Right kidney (tissue), 9 donors: ENCODE measurements at places on chromosomes 6 and 20.

- no peak for DNase-seq
Observed at GRCh38 chr6:161226009-161226964, 47.6 kb downstream of the AGPAT4 start.

DNA sequence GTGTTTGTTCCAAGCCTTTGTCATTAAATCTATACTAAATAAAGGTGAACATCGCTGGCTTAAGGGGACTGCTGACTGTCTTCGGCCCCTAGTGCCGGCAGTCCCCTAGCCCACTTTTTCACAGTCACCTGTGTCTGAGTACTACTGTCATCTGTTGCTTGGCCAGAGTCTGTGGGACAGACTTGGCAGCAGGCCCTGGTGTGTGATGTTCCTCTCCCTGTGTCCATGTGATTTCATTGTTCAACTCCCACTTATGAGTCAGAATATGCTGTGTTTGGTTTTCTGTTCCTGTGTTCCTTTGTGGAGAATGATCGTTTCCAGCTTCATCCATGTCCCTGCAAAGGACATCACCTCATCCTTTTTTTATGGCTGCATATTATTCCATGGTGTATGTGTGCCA, 133.4 kb downstream of the HAO1 start:
- no peak for DNase-seq

- DNase-seq: no peak
Observed at GRCh38 chr6:4297348-4297747, 162.0 kb upstream of the ECI2 start.

- DNase-seq: no peak
Observed at GRCh38 chr6:66555082-66555481, 848.1 kb upstream of the EYS start.

DNA sequence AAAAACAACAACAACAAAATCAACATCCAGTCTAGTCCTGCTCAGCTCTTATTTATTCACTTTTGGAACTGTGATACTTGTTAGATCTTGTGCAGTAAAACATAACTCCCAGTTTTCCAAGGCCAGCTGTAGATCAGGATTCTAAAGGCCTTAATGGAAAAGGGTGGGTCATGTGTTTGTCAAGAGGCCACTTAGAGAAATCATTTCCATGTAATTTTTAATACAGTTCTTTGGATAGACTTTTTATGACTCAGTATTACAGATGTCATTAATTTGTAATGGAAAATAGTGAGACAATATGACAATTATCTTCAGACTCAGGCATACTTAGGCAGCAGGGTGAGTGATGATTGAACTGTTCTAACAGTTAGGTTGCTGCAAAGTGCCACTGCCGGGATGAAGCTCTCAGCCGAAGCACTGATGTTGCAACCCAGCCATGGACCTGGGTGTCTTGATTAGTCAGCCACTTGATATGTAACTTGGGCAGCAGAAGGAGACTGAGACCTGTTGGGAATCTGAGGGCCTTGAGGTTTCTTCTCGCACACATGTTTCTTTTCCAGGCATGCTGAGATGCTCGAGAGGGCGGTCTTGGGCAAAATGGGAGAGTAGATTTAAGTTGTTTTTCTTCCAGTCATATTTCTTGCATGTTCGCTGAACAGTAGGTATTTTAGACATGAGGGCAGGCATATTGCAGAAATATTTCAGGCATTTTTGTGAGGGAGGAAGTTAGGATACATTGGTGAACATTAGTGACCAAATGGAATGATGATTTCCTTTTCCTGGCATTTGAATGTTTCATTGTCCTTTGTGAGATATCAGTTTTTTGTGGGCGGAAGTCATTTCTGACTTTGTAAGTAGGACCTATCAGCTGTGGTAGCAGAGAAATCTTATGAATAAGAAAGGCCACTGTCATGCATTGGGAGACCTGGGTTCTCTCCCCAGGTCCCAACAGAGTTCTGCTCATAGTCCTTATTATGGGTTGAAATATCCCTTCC, 52.3 kb downstream of the SLX4IP start:
- no peak for DNase-seq

GRCh38 chr6:3176562-3177355, 19.4 kb upstream of the TUBB2A start:
- no peak for DNase-seq

DNA sequence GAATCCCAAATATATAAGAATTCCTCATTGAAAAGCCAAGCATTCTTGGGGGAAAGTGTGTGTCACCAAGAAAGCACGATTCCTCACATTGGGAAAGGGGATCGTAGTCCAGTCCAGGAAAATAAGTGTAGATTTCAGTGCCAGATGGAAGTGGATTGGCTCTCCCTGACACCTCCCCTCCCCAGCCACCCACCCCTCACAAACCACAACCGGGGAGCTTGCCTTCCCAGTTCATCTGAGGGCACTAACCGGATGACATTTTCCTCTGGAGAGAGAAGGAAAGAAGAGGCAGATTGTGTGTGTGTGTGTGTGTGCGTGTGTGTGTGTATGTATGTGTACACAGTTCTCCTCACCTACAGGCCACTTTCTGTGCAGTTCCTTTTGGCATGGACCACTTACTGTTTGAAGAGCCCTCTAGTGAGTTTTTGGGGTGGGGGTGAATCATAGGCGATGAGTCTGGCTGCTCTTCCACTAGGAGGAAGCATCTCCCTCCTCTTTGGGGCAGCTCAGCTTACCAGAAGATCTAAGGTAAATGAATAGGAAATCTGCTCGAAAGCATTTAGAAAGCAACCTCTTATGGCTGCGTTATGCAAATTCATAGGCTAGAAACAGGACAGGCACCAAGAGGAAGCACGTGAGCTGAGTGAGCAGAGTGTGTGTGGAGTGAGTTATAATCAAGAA, 20.8 kb downstream of the DAAM2 start:
- peak; percentile 37 for DNase-seq

- DNase-seq: no peak
Observed at GRCh38 chr6:4664117-4664626, 112.0 kb upstream of the CDYL start.

GRCh38 chr20:34883809-34884208, 7.4 kb downstream of the ACSS2 start:
- DNase-seq: no peak

- DNase-seq: no peak
Observed at GRCh38 chr20:58586565-58587093, 64.5 kb upstream of the STX16 start.

DNA sequence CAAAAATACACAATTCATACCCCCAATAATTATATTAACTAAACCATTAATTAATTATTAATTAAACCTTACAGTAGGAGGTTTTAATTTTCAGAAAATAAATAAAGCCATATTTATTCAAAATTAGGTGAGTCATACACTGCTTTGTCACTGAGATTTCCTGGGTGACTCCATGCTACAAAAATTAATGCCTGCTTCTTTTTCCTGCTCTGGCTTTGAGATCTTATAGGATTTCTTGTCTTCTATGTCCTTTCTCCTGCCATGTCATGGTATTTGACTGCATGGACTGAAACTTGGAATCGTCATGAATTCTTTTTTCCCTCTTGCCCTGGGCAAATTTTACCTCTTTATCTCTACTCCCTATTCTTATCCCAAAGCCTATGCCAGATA, 133.2 kb downstream of the PHACTR1 start:
- DNase-seq: no peak

- no peak for DNase-seq
Observed at GRCh38 chr6:71498638-71499037, 210.0 kb downstream of the OGFRL1 start.

DNA sequence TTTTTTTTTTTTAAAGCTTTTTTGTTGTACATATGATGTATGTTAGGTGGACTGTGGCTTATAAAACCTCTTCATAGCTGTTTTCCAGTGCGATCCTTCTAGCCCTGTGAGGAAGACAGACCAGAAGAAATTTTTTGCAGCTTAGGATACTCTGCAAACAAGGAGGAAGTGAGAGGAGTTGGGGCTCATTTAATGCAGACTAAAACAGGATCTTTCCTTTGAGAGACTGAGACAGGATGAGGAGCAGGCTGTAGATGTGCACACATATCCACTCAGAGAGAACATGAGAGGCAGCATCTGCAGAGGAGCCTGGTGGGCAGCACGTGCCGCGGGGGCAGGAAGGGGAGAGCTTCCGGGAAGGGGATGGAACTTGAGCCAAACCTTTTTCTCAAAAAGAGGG, 45.7 kb downstream of the PPARD start:
- no peak for DNase-seq

GRCh38 chr6:150142670-150143515, at the start of gene PPP1R14C:
PPP1R14C (plus strand) TSS chr6:150143044; CDS start chr6:150143193, 149 bp downstream.
- DNase-seq: peak; percentile 81

- no peak for DNase-seq
Observed at GRCh38 chr6:55397986-55398385, 70.7 kb downstream of the GFRAL start.

GRCh38 chr6:144590532-144590931, 305.4 kb downstream of the UTRN start:
- no peak for DNase-seq

DNA sequence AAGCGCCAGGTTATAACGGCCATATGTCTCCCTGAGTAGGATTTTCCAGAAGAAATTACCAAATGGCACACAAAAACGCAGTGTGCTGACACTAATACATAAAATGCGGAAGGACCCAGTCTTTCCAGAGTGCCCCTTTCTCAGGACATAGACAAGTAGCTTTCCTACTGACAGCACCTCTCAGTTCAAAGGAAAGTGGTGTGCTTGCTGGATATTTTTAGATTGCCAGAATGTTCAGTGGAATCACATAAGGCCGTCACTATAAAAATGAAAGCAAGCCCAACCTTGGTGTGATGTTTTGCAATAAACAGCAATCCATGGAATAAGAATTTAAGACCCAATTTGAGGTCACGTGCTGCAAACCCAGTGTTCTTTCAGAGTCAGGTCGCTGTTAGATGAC, 135.5 kb upstream of the AGPAT4 start:
- no peak for DNase-seq

DNA sequence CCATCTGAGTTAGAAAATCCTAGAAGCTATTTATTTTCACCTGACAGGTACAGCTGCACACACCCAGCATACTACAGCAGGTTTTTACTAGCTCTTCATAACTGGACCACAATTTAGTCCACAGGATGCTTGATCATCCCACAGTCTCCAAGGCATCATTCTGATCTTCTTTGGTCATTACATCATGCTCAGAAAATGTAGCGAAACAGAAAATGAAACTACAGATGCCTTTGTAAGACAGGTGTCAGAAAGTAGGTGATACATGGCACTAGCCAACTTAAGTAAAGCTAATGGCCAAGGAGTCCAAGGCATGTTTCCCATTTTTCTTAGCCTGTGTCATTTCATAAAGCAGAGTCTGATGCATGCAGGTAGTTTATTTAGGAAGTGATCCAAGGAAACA, 102.3 kb downstream of the HTR1B start:
- DNase-seq: no peak

DNA sequence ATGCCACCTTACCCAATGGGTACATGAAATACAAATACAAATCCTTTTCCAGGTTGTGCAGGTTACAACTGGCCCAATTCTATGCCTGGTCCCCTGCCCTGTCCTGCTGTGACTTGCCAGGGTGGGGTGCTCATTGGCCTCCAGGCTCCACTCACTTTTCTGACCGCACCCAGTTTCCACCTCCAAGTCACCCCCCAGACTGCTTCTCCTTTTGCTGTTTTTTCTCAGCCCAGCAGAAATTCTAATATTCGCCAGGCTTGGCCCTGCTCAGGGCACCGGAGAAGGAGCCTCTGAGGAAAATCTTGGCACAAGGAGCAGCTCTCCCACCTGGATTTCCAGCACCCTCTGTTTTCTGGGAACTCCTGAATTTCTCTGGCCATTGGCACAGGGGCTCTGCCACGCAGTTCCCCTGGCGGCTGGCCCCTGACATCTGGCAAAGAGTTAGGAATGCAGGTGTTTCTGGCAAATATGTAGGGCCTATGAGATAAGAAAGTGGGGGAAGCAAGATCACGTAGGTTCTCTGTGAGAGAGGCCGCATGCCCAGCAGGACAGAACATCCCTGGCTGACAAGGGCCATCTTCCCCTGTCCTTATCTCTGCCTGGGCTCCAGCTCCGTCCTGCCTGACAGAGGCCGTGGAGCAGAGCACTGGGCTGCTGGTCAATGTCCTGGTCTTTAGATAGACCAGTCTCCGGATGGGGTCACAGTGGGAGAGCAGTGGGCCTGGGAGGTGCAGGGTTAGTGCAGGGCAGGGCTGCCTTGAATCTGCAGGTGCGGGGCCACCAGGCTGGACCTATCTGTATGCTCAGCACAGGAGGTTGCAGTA, 2.9 kb upstream of the RAET1E start:
- DNase-seq: no peak

GRCh38 chr20:13159889-13160288, 61.2 kb upstream of the ISM1 start:
- no peak for DNase-seq

GRCh38 chr6:43769526-43770371, at the start of gene VEGFA:
VEGFA (plus strand) TSS chr6:43770211.
- peak; percentile 99 for DNase-seq

- DNase-seq: no peak
Observed at GRCh38 chr6:56222499-56222898, 24.9 kb downstream of the COL21A1 start.

DNA sequence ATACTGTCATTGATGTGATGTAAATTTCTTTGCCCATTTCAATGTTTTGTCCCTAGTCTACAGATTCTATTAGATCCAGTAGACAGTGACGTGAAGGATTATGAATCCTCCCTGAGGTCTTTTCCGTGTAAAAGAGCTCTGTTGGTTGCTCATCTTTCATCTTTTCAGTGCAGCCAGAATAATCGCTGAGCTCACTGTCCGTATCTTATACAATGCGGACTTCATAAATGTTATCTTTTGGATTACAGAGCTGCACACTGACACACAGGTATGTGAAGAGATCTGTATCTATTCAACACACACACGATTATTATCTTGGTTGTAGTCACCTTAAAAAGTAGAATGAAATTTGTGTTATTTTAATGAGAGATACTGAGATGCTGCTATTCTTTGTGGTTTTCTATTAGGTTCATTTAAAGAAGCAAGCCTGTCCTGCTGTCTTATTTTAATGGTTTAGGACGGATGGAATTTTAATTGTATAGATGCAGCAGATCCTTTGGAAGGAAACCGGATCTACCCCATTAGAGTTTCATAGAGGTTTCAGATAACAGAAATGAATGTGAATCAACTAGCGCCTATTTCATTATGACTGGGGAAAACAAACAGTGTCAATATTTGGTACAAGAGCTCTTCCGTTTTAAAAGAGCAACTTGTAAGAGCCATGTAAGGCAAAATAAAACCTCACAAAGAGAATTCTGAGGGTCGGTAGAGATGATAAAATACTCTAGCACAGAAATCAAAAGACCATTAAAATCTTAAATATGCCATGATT, 79.4 kb downstream of the BMP6 start:
- no peak for DNase-seq

DNA sequence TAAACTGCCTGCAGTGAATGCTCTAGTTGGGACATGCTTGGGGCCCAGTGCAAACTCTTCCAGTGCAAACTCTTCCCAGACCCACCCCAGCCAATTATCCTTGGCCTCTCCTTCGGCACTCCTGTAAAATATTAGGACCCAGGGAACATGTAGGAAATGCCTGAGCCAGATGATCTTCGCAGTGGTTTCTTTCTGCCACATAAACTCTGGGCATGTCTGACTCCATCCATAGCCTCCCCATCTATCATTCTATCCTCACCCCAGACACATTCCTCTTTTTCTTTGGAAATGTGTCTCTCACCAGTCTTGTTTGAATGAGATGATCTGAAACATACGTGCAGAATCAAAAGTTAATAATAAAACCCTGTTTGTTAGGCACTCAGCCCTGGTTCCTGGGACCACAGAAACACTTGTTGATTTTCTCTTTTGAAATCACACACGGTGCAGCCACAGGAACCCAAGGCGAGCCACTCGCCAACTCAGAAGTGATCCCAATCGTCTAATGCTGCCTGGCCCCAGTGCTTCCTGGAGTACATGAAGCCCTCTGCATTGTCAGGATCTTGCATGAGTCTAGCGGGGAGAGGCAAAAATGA, 108.9 kb upstream of the CST7 start:
- DNase-seq: no peak
